Progenitor cell of endocrine pancreas (in vitro differentiated cells): ENCODE measurements at places on chromosomes 13 and 19.

GRCh38 chr13:91122766-91123165 lies 224.7 kb upstream of the MIR17HG start:
- H3K4me1 ChIP-seq: peaks cover 6% of the 10 kb centered on the region
- no peak for DNase-seq
- H3K27me3 ChIP-seq: no peaks in the 10 kb centered on the region
- H3K36me3 ChIP-seq: no peaks in the 10 kb centered on the region
- H3K27ac ChIP-seq: no peak overlapping the region

DNA sequence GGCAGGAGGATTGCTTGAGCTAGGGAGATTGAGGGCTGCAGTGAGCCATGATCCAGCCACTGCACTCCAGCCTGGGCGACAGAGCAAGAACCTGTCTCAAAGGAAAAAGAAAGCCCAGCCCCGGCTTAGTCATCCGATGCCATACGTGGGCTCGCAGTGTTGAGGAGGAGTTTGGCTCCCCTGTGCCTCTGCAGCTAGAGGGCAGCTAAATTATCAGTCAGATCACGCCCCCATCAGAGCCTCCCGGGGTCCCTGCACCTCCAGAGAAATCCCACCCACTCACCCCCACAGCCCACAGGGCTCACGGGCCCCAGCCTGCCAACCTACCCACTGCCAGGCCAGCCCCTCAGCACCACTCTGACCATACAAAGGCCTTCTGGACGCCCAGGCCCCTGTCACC lies 27.6 kb downstream of the MAU2 start:
- H3K4me3 ChIP-seq: no peak overlapping the region
- no peak for DNase-seq
- no peaks in the 10 kb centered on the region for H3K4me1 ChIP-seq
- H3K27me3 ChIP-seq: no peaks in the 10 kb centered on the region
- peaks cover 15% of the 10 kb centered on the region for H3K36me3 ChIP-seq
- no peak overlapping the region for H3K27ac ChIP-seq

GRCh38 chr19:11242864-11243797 lies 3.7 kb downstream of the ANGPTL8 start:
- H3K27ac ChIP-seq: no peak overlapping the region
- no peaks in the 10 kb centered on the region for H3K27me3 ChIP-seq
- DNase-seq: peak; percentile 78
- H3K4me3 ChIP-seq: no peak overlapping the region
- H3K4me1 ChIP-seq: no peaks in the 10 kb centered on the region
- peaks cover 31% of the 10 kb centered on the region for H3K36me3 ChIP-seq

- H3K4me1 ChIP-seq: peaks cover 3% of the 10 kb centered on the region
- no peak for DNase-seq
- peak overlapping the region; percentile 97 for H3K27ac ChIP-seq
- H3K27me3 ChIP-seq: no peaks in the 10 kb centered on the region
- H3K4me3 ChIP-seq: peak overlapping the region; percentile 91
Observed at GRCh38 chr19:2820112-2820702, 539 bp downstream of the ZNF554 start.

DNA sequence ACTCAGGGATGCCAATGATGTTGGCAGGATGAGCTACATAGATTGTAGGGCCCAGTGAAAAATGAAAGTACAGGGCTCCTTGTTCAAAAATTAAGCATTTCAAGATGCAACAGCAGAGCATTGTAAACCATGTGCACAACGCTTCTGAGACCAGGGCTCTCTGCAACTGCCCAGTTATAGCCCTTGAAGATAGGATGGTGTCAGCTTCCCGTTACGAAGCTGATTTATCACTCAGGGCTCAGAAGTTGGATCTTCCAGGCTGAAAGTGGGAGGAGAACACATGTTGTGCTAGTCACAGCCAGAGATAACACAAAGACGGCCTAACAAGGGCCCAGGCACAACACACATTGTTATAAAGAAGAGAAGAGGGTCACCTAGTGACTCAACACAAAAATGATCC lies 466.7 kb downstream of the TUBA3C start:
- no peaks in the 10 kb centered on the region for H3K4me1 ChIP-seq
- peaks cover 2% of the 10 kb centered on the region for H3K36me3 ChIP-seq
- no peak for DNase-seq
- no peak overlapping the region for H3K4me3 ChIP-seq
- no peaks in the 10 kb centered on the region for H3K27me3 ChIP-seq

GRCh38 chr13:43335764-43336163 lies 312.4 kb downstream of the DNAJC15 start:
- DNase-seq: no peak
- H3K27ac ChIP-seq: no peak overlapping the region
- H3K4me3 ChIP-seq: no peak overlapping the region

- H3K4me1 ChIP-seq: peaks cover 6% of the 10 kb centered on the region
- no peak for DNase-seq
- peaks cover 57% of the 10 kb centered on the region for H3K27me3 ChIP-seq
- H3K4me3 ChIP-seq: no peak overlapping the region
Observed at GRCh38 chr13:111873676-111874178, 193.2 kb upstream of the SOX1 start.

GRCh38 chr13:69485991-69486592 lies 621.5 kb upstream of the ATXN8OS start:
- H3K27ac ChIP-seq: no peak overlapping the region
- H3K4me1 ChIP-seq: no peaks in the 10 kb centered on the region

- peak overlapping the region; percentile 30 for H3K27ac ChIP-seq
- no peaks in the 10 kb centered on the region for H3K27me3 ChIP-seq
- peaks cover 12% of the 10 kb centered on the region for H3K36me3 ChIP-seq
Observed at GRCh38 chr13:73000027-73000674, 58.7 kb upstream of the KLF5 start.

DNA sequence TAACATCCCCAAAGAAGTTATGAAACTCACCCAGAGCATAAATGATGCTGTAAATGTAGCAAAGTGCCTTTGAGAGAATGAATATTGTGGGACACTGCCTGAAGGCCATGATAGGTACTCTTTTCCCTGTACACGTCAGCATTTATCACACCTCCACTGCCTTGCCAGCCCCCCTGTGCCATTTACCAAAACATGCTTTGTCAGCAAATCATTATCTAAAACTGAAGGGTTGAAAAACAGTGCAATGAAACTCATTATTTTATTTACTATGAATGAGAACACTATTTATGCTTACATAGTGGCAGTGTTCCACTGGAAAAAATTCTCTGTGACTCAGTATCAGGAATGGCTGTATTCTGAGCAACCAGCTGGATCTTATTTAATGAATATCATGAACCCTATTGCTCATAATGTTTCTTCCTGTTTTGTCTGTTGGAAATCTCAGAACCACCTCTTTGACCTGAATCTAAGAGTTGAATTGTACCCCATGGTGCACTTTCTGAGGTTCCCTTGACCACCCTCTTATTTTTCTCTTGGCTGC lies 564.1 kb downstream of the DCT start:
- no peak for DNase-seq
- H3K4me1 ChIP-seq: peaks cover 2% of the 10 kb centered on the region
- peaks cover 8% of the 10 kb centered on the region for H3K36me3 ChIP-seq
- H3K27me3 ChIP-seq: no peaks in the 10 kb centered on the region
- peak overlapping the region; percentile 42 for H3K27ac ChIP-seq

DNA sequence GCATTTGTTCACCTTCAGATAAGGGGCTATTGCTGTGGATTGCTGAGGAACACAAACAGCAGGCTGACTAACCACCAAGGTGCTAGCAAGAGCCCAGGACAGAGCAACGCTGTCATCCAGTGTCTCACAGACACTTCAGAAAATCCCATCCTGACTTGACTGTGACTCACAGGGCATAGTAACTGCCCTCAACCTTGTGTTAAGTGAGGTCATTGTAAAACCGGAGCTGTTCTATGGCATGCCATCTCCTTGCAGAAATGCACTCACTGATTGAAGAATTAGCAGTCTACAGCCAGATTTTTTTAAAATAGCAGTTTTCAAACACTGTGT lies 51.1 kb downstream of the TNFRSF19 start:
- H3K27me3 ChIP-seq: peaks cover 7% of the 10 kb centered on the region
- H3K36me3 ChIP-seq: peaks cover 16% of the 10 kb centered on the region
- no peak for DNase-seq
- peaks cover 34% of the 10 kb centered on the region for H3K4me1 ChIP-seq

DNA sequence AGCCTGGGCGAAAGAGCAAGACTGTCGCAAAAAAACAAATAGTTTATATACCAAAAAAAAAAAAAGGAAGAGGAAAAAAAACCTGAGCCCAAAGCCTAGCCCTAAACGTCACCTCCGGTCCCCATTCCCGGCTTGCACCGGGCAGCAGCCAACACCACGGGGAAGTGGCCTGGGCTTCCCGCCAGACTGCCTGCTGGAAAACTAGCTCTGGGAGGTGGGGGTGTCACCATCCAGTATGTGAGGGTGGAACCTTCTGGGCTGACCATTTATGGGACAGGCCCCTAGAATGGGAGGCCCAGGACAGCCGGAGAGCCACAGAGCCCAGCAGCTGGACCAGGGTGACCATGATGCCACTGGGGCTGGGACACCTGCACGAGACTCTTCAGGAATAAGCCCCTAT lies 37.3 kb downstream of the IL12RB1 start:
- H3K4me1 ChIP-seq: peaks cover 4% of the 10 kb centered on the region
- H3K27ac ChIP-seq: no peak overlapping the region
- peaks cover 27% of the 10 kb centered on the region for H3K27me3 ChIP-seq

- H3K4me1 ChIP-seq: peaks cover 19% of the 10 kb centered on the region
- no peaks in the 10 kb centered on the region for H3K27me3 ChIP-seq
- no peaks in the 10 kb centered on the region for H3K36me3 ChIP-seq
- no peak for DNase-seq
- H3K4me3 ChIP-seq: no peak overlapping the region
Observed at GRCh38 chr13:32045982-32046785, 14.6 kb downstream of the FRY start.

DNA sequence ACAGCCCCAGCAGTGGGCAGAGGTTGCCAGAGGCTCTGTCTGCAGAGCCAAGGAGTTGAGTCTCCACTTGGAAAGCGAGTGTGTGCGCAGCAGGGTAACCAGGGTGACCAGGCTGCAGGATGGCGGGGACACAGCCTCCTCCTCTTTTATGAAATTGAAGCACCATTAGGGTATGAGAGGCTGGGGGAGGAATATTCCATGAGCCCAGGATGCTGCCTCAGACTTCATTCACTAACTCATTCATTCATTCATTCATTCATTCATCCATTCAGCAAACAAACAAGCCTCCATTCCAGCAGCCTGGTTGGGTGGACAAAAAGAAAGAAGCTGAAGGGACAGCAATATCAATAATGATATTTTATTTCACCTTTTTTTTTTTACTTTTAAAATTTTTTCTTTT lies 6.6 kb upstream of the LMTK3 start:
- no peak for DNase-seq
- no peaks in the 10 kb centered on the region for H3K27me3 ChIP-seq
- no peak overlapping the region for H3K27ac ChIP-seq
- H3K4me1 ChIP-seq: peaks cover 3% of the 10 kb centered on the region

- no peak overlapping the region for H3K27ac ChIP-seq
- no peak overlapping the region for H3K4me3 ChIP-seq
- H3K27me3 ChIP-seq: peaks cover 74% of the 10 kb centered on the region
- no peak for DNase-seq
Observed at GRCh38 chr13:35857769-35858168, 273.4 kb downstream of the DCLK1 start.

- H3K27me3 ChIP-seq: no peaks in the 10 kb centered on the region
- peaks cover 4% of the 10 kb centered on the region for H3K4me1 ChIP-seq
- DNase-seq: no peak
- H3K4me3 ChIP-seq: no peak overlapping the region
- H3K27ac ChIP-seq: no peak overlapping the region
- H3K36me3 ChIP-seq: peaks cover 27% of the 10 kb centered on the region
Observed at GRCh38 chr13:100533588-100534041, 55.0 kb downstream of the GGACT start.

DNA sequence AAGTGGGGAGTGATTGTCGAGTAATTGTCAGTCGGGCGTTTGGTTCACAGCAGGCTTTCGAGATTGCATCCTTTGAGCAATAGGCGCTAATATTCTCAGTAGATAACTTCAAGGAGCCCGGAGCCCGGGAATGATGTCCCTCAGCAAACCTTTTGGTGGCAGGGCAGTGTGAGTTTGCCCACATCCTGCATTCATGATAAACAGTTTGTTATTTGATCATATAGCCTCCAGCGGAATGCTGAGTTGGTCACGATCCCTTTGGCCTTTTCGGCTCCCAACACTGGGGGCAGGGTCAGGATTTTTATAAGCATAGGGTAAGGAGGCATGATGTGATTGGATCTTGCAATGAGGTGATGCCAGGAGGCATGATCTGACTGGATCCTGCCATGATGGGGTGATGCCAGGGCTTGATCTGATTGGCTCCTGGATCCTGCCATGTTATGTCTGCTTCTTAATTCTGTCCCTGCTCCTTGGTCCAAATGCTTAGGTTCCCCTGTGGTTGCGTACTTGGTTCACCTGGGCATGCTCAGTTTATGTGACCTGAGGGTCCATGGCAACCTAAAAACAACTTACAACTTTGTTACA lies 38.2 kb upstream of the IGSF23 start:
- no peak overlapping the region for H3K4me3 ChIP-seq
- peaks cover 1% of the 10 kb centered on the region for H3K36me3 ChIP-seq
- H3K4me1 ChIP-seq: peaks cover 25% of the 10 kb centered on the region
- DNase-seq: no peak
